Activated gamma-delta T cell (primary cell): ENCODE measurements at places on chromosomes 7 and 10.
A peak's percentile ranks its signal among the peaks of the same experiment; 100 is the strongest.

- DNase-seq: no peak
These were observed 40.0 kb downstream of the SVOPL start for GRCh38 chr7:138661069-138661635.

GRCh38 chr7:112714917-112715316, 75.3 kb downstream of the TMEM168 start:
- no peak for DNase-seq

DNA sequence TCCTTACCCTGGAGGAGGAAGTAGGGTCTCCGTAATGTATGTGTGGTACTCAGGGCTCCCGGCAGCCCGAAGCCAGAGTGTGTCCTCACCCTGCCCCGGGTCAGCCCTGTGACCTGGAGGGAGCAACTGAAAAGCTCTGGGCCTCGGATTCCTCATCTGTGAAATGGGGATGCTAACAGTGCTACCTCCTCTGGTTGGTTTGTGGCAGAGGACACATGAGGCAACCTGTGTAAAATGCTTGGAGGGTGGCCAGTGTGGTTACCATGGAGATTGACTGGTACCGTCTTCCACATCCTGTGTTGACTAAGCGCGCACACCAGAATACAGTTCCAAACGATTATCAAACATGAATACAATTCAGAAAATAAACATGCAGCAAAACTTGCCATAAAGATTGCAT, 163.8 kb upstream of the KLF6 start:
- DNase-seq: no peak

GRCh38 chr7:148060724-148061123, 529.8 kb upstream of the C7orf33 start:
- DNase-seq: no peak

GRCh38 chr10:52741851-52742250, 30.7 kb downstream of the MBL2 start:
- DNase-seq: no peak

DNA sequence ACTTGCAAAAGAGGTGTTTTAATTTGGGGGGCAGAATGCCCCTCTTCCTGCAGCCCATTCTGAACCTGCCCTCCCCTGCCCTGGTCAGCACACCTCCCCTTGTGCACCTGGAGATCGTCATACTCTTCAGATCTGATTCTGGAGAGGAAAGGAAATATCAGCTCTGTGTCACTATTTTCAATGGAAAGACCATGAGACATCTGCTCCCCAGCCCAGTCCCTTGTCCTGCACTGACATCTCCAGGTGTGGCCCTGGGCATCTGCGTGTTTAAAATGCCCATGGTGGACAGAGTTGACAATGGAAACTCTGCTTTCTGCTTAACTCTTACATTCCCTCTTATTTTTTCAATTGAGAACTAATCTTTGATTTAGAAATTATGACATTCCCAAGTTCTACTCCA, 41.6 kb upstream of the RASGEF1A start:
- DNase-seq: no peak

- no peak for DNase-seq
These were observed 113.8 kb upstream of the PPP2R2D start for GRCh38 chr10:131786756-131787605.

DNA sequence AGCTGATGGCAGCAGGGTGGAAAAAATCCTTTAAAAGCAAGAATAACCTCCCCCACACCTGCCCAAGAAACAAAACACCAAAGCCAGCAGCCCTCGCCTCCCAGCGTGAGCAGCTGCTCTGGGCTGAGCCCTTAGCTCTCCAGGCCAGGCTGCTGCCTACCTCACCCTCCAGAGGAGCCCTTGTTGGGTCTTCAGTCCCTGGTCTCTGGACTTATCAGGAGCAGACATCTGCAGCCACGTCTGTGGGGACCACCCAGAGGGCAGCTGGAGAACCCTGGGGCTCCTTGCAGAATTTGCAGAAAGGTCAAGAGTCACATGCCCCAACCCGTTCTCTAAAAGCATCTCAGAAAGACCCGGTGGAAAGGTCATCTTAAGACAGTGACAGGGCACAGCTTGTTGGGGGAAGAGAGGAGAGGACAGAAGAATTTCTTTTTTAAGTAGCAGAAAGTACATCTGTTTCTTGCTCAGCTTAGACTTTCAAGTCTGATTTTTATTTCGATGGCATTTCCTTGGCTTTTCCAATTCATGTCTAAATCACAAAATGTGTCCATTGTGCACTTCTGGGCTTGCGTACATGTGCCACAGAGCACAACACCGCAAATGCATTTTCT, 425.7 kb upstream of the NFE2L3 start:
- no peak for DNase-seq

DNA sequence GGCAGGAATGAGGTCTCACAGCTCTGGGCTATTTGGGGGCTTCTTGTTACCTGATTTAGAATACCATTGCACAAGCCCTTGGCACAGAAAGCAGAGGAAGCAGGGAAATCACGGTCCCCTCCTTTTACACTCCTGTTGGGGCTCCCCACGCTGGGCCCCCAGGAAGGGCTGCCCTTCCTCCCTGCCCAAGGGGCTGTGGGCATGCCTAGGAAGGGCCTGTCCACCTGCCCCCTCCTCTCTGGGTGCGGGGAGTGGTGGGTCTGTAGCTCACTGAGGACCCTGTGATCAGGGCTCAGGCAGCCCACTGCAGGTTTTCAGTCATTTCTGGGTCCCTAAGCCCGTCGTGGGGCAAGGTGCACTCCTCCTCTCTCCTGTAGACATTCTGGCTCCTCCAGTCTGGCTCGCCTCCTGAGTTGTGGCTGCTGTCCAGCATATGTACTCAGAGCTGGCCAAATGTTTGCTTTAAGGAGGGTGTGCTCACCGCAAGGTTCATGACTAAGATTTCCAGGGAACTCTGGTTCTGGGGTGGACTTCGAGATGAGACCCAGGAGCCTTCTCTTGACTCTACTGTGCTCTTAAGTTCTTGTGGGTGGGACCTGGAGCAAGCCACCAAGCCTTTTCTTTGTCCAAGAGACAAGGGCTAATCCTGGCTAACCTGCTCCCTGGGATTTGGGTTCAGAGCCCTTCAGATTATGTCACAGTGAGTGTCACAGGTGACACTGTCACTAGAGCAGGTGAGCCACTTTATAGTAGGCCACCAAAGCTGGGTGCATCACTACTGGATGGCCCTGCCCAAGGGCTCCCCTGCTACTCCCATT, 56.0 kb downstream of the TACR2 start:
- no peak for DNase-seq

DNA sequence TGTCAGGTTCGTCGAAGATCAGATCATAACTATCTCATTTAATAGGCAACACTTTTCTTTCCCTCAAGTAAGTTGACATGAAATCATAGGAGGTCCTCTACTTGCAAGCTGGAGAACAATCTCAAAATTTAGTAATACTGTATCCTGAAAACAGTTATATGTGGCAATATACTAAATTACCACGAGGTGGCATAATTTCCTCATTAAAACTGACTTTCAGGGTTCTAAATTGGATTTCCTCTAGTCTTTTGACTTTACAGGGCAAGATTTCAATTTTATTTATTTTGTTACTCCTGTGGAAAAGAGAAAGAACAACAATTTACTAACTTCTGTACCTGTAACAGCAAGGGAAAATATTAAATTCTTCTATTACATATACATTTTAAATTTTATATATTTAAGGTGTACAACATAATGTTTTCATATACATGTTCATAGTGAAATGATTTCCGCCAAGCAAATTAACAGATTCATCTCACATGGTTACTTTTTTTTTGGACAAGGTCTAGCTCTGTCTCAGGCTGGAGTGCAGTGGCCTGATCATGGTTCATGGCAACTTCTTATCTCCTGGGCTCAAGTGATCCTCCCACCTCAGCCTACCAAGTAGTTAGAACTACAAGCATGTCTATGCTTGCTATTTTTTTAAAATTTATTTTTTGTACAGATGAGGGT, 53.4 kb upstream of the CYP2C18 start:
- DNase-seq: no peak

- DNase-seq: peak; percentile 67
These were observed 1.7 kb downstream of the ADAM8 start for GRCh38 chr10:133274751-133275683.

GRCh38 chr7:154879629-154880028, 123.3 kb downstream of the PAXIP1 start:
- DNase-seq: no peak

- no peak for DNase-seq
These were observed 78.9 kb downstream of the LRRC17 start for GRCh38 chr7:102991540-102992214.

DNA sequence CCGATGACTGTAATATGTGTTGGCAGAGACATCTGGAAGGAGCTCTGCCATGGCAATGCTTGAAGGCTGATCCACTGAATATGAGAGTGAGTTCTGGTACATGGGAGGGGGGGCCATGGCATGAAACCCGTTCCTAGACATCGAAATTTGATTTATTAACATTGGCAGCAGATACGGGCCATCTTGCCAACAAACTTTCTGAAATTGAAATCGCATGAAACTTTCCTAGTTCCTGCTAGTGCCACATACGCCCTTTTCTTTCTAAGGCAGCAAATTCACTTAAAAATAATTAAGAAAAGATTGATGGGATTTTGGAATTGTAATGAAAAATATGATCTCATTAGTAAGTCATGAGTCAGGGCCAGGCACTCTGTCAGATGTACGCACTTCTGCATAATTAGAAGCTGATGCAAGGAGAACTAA, 91.8 kb upstream of the KMT2C start:
- DNase-seq: no peak

- DNase-seq: no peak
These were observed 612.4 kb downstream of the TNS3 start for GRCh38 chr7:46969303-46970130.

DNA sequence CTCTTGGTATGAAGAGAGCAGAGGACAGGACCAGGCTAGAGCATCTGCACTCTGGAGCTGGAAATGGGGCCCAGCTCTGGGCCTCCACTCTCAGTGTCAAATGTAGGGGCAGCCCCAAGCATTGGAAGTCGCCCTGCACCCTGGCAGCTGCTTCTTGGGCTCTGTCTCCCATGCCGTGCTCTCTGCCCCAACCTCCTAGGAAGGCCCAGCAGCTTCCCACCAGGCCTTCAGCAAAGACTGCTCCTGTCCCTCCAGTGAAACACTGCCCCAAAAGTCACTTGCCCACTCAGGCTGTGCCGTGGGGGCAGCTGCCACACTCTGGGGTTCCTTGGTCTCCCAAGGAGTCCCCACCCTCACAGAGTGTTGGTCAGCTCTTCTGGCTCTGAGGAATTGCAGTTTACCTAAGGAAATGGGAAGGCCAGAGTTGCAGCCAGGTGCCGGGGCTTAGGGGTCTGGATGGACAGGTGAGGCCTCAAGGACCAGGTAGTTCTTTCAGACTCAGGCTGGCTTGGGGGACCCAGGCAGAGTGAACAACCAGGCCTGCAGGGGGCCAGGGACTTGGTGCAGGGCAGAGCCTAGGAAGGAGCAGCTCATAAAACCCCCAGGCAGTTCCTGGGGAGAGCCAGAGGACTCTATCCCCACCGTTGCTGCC, 9.4 kb upstream of the OPN4 start:
- DNase-seq: no peak

GRCh38 chr7:127530148-127530547, 55.2 kb downstream of the GCC1 start:
- no peak for DNase-seq

DNA sequence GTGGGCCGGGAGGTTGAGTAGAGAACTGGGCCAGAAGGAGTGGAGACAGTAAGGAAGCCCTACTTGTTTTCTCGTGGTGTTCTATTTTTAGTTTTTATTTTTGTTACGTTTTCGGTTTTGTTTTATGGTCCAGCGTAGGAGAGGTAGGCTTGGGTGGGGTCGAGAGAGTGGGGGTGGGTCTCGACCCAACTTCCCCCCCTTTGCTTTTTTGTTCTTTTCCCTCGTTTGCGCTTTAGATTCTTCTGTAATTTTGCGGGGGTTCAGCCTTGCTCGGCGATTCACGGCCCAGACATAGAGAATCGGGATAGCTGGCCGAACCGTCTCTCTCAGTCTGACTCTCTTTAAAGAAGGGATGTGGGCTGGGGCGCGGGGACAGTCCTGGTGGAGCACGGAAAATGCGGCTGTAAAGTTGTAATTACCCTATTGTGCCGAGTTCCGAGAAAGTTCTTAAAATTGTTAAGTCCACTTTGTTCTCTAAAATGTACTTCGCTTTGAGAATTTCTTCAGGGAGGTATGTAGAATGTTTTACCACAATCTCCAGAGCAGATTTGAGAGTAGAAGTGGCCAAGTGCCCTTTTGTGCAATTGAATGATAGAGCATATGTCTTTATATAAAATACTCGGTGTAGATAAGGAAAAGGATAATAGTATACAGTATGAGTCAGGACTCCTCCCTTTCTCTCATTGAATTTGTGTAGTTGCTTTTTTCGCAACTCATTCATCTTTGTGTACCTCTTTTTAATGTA, 816 bp downstream of the DMTF1 start:
- no peak for DNase-seq

DNA sequence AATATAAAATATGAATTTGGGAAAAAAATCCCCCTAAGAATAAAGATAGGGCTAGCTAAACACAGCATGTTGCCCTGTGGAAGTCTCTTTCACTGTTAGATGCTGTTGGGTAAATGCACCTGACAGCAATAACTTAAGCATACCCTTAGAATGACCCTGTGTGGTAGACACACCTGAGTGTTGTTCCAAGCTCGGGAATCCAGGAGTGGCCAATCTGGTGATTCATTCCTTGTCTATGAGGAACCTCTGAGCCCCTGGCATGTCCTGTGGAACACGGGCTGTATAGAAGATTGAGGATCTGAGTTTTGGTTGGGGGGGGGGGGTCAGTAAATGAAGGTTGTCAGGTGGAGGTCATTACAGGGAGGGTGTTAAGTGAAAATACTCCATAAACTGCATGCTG, 730.0 kb upstream of the IGFBP3 start:
- DNase-seq: no peak

GRCh38 chr10:93554760-93555432, 11.6 kb upstream of the FFAR4 start:
- no peak for DNase-seq

DNA sequence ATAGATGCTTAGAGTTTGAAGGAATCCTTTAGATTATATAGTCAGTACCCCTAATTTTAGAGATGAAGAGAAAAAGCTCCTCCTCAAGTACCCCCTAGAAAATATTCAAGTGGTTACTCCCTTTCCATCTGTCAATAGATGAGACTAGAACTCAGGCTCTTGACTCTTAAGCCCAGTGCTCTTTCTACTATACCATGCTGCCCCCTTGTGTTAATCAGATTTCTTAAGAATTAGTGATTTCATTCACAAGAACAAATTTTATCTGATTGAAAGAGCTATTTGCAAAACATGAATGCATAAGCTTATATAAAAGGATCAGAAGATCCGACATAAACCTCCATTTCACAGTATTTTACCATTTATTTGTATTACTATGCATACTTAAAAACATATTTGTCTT, 179.3 kb downstream of the TFEC start:
- DNase-seq: no peak
